ENCODE measurements at places on chromosomes 5 and 9.

GRCh38 chr9:4689687-4690104 is 10.3 kb downstream of the CDC37L1 start:
- DNase-seq, result no peak

DNA sequence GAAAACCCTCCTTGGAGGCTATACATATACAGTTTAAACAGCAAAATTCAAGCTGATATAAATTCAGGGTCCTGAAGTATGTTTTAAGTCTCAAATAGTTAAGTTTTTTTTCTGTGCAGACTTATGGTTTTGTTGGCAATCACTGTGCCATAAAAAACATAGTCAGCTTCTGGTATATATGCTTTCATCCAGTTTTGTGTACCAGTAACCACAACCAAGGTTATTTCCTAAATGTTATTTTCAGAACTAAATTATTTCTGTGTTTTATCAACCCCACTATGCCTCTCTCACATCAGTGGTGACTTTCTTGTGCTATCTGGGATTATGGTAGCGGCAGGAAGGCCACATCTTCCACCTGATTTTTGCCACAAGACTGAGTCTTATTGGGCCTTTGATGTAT is 107.7 kb upstream of the SMARCA2 start:
- DNase-seq, result no peak

DNA sequence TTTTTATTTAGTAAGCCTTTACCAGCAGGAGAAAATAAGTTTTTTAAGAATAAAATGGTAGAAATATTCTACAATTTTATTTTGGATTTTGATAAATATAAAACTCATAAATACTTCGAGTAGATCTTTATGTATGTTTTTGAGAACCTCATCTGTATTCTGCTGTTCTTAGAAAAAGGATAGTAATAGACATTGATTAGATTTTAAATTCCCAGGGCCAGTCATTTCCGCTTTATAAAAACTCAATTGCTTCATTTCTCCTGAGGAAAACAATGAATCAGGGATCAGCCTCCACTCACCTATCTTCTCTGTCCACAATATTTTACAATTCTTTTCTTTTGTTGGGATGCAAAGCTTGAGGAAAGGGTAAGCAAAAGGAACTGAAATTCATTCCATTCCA is 1983.5 kb upstream of the C9orf72 start:
- no peak for DNase-seq

DNA sequence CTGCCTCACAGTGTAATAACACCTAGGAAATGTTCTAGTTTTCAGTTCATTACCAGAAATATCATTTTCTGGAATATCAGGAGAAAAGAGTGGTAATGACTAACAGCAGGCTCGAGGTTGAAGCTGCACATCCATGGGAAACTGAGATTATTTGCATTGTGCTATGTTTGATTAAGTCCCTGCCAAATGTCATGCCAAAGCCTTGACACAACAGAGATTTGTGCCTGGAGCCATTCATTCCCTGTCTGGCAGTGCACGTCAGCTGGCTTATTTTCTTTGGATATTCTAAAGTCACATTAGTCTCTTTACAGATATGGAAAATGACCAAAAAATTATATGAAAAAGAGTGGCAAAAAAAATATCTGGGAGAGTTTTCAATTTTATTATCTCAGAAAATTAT is 848.0 kb downstream of the PTPRD start:
- DNase-seq, result no peak

- no peak for DNase-seq
Measured at GRCh38 chr5:129118405-129118804, 23.9 kb downstream of the ISOC1 start.

Measured in activated T-cell treated with anti-CD3 and anti-CD28 coated beads, Interleukin-2, amount 50 U/mL, for 24 hours (primary cell).